ENCODE measurements at places on chromosomes 1 and 21. TPM values are rescaled to one million over a fixed set of nuclear protein-coding genes. Genes with fewer than 3 reads are reported as not detected.

WLS gene
- total RNA-seq = 147 TPM

- H3K27ac ChIP-seq = no peak overlapping the region
- H3K4me1 ChIP-seq = no peaks in the 10 kb centered on the region
- no peak for DNase-seq
- no peaks in the 10 kb centered on the region for H3K27me3 ChIP-seq
Observed at GRCh38 chr1:37495875-37496274, 18.7 kb downstream of the MEAF6 start.

DNA sequence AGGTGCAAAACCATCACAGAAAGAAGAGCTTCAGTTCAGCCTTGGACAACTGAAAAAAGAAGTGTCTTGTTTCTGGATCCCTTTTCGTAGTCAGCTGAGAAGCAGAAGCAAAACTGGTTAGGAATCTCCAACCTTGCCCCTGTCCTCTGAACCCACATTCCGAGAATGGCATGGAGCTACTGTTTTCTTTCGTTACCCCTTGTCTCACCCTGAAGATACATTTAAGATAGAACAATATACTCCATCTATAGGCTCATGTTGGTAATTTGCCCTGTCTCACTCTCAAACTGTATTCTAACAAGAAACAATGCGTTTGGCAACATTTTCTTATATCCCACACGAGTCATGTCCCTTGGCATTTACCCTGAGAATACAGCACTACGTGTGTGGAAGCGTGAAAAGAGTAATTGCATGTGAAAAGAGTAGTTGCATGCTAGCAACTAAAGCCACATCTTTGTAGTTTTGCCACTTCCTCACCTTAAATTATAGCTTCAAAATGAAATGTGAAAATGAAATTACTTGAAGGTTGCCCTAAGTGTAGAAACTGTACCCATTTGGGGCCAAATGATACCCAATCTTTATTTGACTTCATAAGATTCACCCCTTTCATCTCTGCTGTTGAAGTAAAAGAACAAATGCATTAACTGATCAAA is 5.3 kb downstream of the SLAMF7 start:
- no peak overlapping the region for H3K27ac ChIP-seq
- H3K4me3 ChIP-seq = no peak overlapping the region
- no peaks in the 10 kb centered on the region for H3K4me1 ChIP-seq
- DNase-seq = no peak

GRCh38 chr1:182671750-182672486 is 12.5 kb downstream of the RGS8 start:
- H3K4me3 ChIP-seq = no peak overlapping the region
- H3K4me1 ChIP-seq = no peaks in the 10 kb centered on the region
- no peaks in the 10 kb centered on the region for H3K36me3 ChIP-seq
- no peaks in the 10 kb centered on the region for H3K27me3 ChIP-seq
- no peak for DNase-seq

ZNF648 gene
- not detected for total RNA-seq

RHOU gene
- total RNA-seq = 22.1 TPM

GRCh38 chr1:213119794-213120193 is 68.8 kb downstream of the RPS6KC1 start:
- no peak overlapping the region for H3K27ac ChIP-seq
- H3K36me3 ChIP-seq = no peaks in the 10 kb centered on the region
- no peak overlapping the region for H3K4me3 ChIP-seq
- H3K4me1 ChIP-seq = peaks cover 3% of the 10 kb centered on the region
- no peak for DNase-seq

GPR153 gene
- total RNA-seq = 8.6 TPM

GRCh38 chr21:34981791-34982190 is 67.3 kb downstream of the RUNX1 start:
- no peak for DNase-seq
- no peak overlapping the region for H3K4me3 ChIP-seq
- H3K27ac ChIP-seq = no peak overlapping the region
- H3K4me1 ChIP-seq = peaks cover 9% of the 10 kb centered on the region
- H3K27me3 ChIP-seq = no peaks in the 10 kb centered on the region

- DNase-seq = no peak
- H3K4me1 ChIP-seq = no peaks in the 10 kb centered on the region
- H3K4me3 ChIP-seq = no peak overlapping the region
Observed at GRCh38 chr1:30353637-30354036, 369.7 kb downstream of the MATN1 start.

DNA sequence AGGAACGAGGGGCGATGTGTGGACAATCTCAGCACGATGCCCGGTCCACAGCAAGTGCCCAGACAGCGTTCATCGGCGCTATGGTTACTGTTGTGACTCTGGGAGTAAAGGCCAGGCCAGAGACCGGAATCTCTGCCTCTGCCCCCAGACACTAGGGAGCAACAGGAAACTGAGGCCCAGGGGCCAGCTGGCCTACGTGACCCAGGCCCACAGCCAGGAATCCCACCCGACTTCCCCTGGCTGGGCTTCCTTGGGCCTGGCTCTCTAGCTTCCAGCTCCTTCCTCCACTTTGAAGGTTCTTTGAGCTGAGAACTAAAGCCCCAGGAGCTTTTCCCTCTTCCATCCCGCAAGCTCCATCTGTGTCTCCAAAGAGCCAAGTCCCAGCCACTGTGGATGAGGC is 4.6 kb downstream of the LRP8 start:
- DNase-seq = no peak
- no peaks in the 10 kb centered on the region for H3K36me3 ChIP-seq
- H3K4me3 ChIP-seq = no peak overlapping the region
- no peaks in the 10 kb centered on the region for H3K4me1 ChIP-seq
- H3K27ac ChIP-seq = no peak overlapping the region

DNA sequence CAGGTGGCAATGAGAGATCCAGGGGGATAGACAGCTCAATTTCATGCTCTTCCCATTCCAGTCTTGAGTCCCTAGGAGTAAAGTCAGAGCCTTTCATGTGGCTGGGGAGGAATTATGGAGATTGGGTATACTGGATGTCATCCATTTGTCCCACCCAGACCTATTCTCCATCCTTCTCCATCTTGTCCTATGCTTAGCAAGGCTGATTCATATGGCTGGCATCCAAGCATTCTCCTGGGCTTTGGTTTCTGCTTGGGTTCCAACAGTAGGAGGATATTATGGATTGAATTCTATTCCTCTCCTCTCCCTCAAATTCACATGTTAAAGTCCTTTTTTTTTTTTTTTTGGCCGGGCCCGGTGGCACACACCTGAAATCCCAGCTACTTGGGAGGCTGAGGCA is 3.8 kb upstream of the CDC20 start:
- no peak for DNase-seq
- H3K4me3 ChIP-seq = no peak overlapping the region
- no peaks in the 10 kb centered on the region for H3K27me3 ChIP-seq
- peaks cover 12% of the 10 kb centered on the region for H3K4me1 ChIP-seq
- H3K27ac ChIP-seq = no peak overlapping the region

GRCh38 chr21:31945141-31945540 is 72.3 kb downstream of the HUNK start:
- H3K27ac ChIP-seq = no peak overlapping the region
- H3K27me3 ChIP-seq = no peaks in the 10 kb centered on the region
- peaks cover 4% of the 10 kb centered on the region for H3K4me1 ChIP-seq
- no peaks in the 10 kb centered on the region for H3K36me3 ChIP-seq

GRCh38 chr21:44487831-44488230 is 32.5 kb downstream of the LRRC3 start:
- no peaks in the 10 kb centered on the region for H3K36me3 ChIP-seq
- no peak for DNase-seq
- H3K27me3 ChIP-seq = no peaks in the 10 kb centered on the region
- H3K4me1 ChIP-seq = no peaks in the 10 kb centered on the region

GRCh38 chr21:39523399-39523798 is 71.6 kb downstream of the SH3BGR start:
- DNase-seq = no peak
- H3K4me3 ChIP-seq = no peak overlapping the region
- H3K27me3 ChIP-seq = no peaks in the 10 kb centered on the region
- H3K36me3 ChIP-seq = no peaks in the 10 kb centered on the region
- peaks cover 3% of the 10 kb centered on the region for H3K4me1 ChIP-seq

GRCh38 chr1:169326261-169326955 is 41.2 kb downstream of the NME7 start:
- no peaks in the 10 kb centered on the region for H3K36me3 ChIP-seq
- no peak overlapping the region for H3K27ac ChIP-seq
- H3K27me3 ChIP-seq = no peaks in the 10 kb centered on the region
- no peak for DNase-seq
- no peaks in the 10 kb centered on the region for H3K4me1 ChIP-seq

HES2 gene
- 1.3 TPM for total RNA-seq

DNA sequence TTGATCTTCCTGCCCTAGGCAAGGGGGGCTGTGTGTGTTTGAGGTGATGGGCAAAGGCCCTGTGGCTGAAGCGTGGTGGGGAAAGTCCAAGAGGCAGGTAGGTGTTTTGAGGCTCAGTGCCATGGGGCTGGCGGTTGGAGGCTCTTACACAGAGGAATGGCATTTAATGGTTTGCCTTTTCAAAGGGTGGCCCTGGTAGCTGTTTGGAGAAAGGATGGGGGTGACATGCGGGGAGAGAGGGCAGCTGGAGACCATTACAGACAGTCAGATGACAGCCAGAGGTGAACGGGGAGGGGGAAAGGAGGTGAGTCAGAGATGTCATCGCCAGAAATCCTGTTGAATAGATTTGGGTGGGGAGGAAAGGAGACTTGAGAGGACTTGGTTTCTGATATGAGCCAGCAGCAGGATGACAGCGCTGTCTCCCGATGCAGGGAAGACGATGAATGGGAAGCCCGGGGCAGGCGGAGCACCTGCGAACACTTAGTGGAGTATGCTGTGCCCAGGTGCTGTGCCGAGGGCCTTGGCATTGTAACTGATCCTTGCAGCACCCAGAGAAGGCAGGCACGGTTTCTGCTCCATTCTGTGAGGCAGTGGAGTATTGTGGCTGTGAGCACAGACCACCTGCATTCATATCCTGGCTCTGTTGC is 56.3 kb downstream of the MAN1C1 start:
- no peak overlapping the region for H3K27ac ChIP-seq
- H3K4me3 ChIP-seq = no peak overlapping the region
- H3K4me1 ChIP-seq = no peaks in the 10 kb centered on the region

EVA1C gene
- 63.4 TPM for total RNA-seq

- H3K4me1 ChIP-seq = no peaks in the 10 kb centered on the region
- H3K36me3 ChIP-seq = no peaks in the 10 kb centered on the region
- no peak for DNase-seq
- H3K4me3 ChIP-seq = no peak overlapping the region
Observed at GRCh38 chr1:91124290-91124985, 102.6 kb upstream of the ZNF644 start.

- no peak for DNase-seq
- H3K4me1 ChIP-seq = peaks cover 17% of the 10 kb centered on the region
- no peak overlapping the region for H3K27ac ChIP-seq
- no peaks in the 10 kb centered on the region for H3K27me3 ChIP-seq
- no peaks in the 10 kb centered on the region for H3K36me3 ChIP-seq
- no peak overlapping the region for H3K4me3 ChIP-seq
Observed at GRCh38 chr1:109251277-109252166, 2.2 kb downstream of the CELSR2 start.

HNRNPCL2 gene
- total RNA-seq = not detected

GRCh38 chr1:158819461-158820443 is 11.4 kb upstream of the MNDA start:
- DNase-seq = no peak
- no peak overlapping the region for H3K4me3 ChIP-seq
- no peak overlapping the region for H3K27ac ChIP-seq
- no peaks in the 10 kb centered on the region for H3K36me3 ChIP-seq
- H3K27me3 ChIP-seq = no peaks in the 10 kb centered on the region

Data from kidney (tissue), 22 donors.